ENCODE measurements at places on chromosomes 2 and 18.

DNA sequence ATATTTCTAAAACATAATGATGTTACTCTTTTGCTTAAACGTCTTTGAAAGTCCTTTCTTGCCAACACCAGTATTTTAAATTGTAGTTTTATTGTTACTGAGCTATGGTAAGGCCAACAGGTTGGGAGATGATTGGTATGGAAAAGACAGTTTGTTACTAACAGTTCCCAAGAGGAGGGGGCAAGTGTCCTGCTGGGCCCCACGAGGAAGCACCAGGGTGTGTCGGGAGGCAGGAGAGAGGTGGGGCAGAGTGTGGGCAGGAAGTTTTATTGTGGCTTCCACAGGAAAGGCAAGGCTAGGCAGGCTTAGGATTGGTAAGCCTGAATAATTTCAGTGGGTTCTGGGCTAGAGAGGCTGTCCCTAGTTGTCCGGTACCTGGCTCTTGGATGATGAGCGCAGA, 134.3 kb downstream of the SOCS6 start:
- no peak for DNase-seq

- no peak for DNase-seq
Observed at GRCh38 chr2:6493669-6494068, 372.0 kb downstream of the CMPK2 start.

- peak; percentile 75 for DNase-seq
Observed at GRCh38 chr18:79797518-79798345, at the start of gene KCNG2. KCNG2 (plus strand) TSS chr18:79797938; CDS start chr18:79863668, 65,730 bp downstream.

DNA sequence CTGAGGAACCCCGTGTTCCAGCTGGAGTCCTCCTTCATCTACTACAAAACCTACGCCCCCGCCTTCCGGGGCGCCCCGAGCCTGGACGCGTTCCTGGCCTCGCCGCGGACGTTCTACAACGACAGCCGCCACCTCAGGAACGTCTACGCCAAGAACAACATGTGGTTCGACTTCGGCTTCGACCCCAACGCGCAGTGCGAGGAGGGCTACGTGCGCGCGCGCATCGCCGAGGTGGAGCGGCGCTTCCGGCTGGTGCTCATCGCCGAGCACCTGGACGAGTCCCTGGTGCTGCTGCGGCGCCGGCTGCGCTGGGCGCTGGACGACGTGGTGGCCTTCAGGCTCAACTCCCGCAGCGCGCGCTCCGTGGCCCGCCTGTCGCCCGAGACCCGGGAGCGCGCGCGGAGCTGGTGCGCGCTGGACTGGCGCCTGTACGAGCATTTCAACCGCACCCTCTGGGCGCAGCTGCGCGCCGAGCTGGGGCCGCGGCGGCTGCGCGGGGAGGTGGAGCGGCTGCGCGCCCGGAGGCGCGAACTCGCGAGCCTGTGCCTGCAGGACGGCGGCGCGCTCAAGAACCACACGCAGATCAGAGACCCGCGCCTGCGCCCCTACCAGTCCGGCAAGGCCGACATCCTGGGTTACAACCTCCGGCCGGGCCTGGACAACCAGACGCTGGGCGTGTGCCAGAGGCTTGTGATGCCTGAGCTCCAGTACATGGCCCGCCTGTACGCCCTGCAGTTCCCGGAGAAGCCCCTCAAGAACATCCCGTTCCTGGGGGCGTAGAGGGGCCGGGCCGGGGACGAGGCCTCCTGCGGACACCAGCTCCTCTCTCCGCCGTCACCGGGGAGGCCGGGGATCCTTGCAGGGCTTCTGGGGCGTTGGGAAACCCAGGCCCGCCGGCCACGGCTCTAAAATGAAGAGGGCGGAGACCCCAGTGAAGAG, 5.3 kb upstream of the NEU4 start:
- peak; percentile 74 for DNase-seq

DNA sequence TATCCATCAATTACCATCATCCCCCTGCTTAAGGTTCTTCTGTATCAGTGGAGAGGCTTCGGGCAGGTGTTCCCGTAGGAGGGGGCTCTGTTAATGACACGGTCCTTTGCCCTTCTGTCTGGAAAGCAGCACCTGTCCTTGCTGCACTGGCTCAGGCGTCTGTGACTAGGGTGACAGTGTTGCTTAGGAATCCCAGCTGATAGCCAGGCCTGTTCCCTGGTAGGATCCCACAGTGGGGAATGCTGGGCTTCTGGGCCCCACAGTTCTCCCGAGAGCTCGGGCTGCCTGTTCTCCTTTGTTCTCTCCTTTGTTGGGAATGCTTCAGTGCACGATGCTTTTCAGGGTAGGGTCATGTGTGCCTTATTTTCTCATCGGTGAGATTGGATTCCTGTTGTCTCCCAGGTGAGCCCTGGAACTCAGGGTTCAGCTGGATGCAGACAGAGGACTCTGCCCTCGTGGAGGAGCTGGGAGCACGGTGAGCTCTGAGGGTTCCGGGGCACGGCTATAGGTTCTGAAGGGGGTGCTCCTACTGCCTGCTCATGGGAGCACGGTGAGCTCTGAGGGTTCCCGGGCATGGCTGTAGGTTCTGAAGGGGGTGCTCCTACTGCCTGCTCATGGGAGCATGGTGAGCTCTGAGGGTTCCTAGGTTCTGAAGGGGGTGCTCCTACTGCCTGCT, 9.6 kb downstream of the SNTG2 start:
- DNase-seq: no peak

GRCh38 chr2:216635701-216636550, 2.7 kb downstream of the IGFBP2 start:
- DNase-seq: no peak

- no peak for DNase-seq
Observed at GRCh38 chr2:65786007-65786717, 353.8 kb upstream of the SPRED2 start.

- peak; percentile 93 for DNase-seq
Observed at GRCh38 chr2:23926750-23927571, at the start of gene ATAD2B. ATAD2B (minus strand) TSS chr2:23927123; CDS start chr2:23926770, 353 bp downstream.
